ENCODE measurements at places on chromosomes 6 and 20.

DNA sequence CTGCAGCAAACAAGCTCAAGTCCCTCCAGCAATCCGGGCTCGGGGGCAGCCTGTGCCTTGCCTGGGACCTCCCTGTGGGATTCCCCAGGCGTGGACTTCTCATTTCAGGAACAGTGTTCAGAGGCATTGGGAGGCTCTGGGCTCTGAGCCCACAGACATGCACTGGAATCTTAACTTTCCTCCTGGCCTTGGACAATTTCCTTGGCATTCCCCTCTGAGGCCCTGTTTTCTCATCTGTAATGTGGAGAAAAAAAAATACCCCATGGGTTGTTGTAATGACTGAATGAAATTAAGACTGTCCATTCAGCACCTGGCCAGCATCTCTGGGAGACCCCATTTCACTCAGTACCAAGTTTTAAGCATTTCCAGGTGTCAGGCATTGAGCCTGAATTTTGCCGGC, 17.6 kb downstream of the BPIFB4 start:
- no peak for DNase-seq

DNA sequence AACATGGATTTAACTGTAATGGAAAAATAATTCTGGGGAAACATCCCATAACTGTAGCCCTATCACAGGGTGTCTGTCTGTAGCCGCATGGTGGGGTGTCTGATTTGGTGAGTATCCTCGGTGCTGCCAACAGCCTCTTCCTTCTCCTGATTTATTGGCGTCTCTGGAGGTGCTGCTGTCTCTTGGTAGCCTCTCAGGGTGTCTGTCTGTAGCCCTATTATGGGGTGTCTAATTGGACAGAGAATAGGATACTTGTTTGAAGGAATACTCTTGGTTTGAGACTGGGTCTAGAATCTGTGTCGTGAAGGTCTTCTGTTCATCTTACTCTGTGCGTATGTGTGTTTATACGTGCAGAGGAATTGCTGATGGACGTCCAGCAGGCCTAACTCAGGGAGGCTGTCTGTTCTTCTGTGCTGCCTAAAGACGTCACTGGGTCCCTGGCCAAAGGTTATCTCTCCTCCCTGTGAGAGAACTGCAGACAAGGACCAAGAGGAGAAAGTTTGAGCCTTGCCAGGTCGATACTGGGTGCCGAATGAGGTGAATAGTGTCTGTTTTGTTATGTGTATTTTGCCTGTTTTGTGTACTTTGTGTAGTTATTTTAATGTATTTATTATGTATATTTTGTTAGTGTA, 18.9 kb upstream of the AGPAT4 start:
- DNase-seq = no peak

DNA sequence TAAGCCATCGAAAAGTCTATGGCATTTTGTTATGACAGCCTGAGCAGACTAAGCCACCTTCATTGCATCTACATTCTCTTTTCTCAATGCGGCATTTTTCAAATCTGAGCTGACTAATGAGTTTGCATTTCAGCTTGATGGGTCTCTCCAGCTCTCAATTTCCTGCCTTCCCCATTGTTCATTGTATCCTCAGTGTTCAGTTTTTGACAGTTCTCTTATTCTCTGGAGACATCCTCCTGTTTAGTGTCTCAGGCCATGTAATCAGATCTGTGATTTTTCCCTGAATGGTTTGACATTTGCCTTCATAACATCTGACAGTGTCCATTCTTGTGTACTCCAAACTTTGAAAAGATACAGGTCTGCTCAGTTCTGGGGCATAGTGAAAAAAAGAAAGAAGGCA, 27.9 kb upstream of the MCM3 start:
- DNase-seq = no peak

- no peak for DNase-seq
These were observed 186.9 kb downstream of the UTRN start for GRCh38 chr6:144471986-144472385.

- peak; percentile 41 for DNase-seq
These were observed 71.0 kb upstream of the CD83 start for GRCh38 chr6:14046476-14047068.

- no peak for DNase-seq
These were observed 653.0 kb downstream of the HTR1B start for GRCh38 chr6:76810286-76810685.

GRCh38 chr6:93305088-93305487, 114.3 kb downstream of the EPHA7 start:
- no peak for DNase-seq

- no peak for DNase-seq
These were observed 36.2 kb upstream of the BAG2 start for GRCh38 chr6:57135885-57136284.

DNA sequence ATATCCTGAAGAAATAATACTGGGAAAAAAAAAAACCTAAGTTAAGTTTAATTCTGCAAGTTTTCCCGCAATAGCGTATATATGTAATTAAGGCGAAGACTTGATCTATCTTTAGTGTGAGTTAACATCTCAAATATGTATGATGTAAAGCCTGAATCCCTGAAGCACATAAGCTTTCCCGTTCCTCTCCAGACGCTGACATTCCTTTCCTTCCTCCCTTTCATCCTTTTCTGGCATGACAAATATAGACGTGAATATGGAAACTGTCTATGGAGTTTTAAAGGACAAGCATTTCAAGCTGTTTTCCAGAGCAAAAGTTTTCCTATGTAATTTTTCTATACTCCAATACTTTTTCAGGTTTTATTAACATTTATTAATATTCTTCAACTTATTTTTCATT, 637.0 kb downstream of the COL12A1 start:
- no peak for DNase-seq

GRCh38 chr20:51766994-51767866, 960 bp downstream of the ATP9A start:
- DNase-seq = peak; percentile 86

- DNase-seq = no peak
These were observed 14.9 kb upstream of the CBFA2T2 start for GRCh38 chr20:33474963-33475362.

- DNase-seq = peak; percentile 69
These were observed 154.7 kb downstream of the JARID2 start for GRCh38 chr6:15400572-15401004.

DNA sequence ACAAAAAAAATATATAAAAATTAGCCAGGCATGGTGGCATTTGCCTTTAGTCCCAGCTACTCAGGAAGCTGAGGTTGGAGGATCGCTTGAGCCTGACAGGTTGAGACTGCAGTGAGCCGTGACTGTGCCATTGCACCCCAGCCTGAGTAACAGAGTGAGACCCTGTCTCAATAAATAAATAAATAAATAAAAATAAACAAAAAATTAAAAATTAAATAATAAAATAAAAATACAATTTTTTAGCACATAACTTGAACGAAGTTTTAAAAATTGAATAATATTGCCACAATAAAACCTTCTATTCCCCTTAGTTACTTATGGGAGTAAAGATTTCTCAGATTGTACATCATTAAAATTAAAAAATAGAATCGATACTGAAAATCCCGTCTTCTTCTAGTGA, 29.2 kb upstream of the CGA start:
- no peak for DNase-seq

- no peak for DNase-seq
These were observed 22.2 kb downstream of the PCMTD2 start for GRCh38 chr20:64277571-64278316.

DNA sequence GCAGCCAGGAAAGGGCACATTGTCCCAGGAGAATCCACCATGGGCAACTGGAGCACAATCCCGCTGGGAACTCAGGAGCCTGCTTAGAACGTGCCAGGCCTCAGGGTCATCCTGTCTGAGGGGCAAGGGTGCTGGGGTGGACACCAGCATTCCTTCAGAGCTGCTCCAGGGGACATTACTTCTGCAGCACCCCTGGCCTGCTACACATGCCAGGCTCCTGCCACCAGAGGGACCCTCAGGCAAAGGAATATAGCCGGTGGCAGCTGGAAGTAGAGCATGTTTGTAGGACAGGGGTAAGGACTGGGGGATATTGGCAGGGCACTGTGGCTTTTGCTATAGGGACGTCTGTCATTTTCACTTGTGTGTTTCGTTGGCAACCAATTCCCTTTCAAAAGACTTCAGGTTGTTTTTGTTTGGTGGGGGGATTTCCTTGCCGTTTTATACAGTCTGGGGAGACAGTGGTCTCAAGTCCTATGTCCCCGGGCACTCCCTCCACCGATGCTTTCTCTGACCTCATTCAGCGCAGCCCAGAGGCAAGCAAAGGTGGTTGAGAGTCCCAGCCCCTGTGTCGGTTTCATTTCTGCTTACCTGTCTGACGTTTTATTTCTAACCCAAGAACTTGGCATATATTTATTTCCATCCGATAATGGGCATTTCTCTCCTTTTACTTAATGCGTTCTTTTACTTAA, 130.8 kb downstream of the JPH2 start:
- DNase-seq = peak; percentile 58

GRCh38 chr20:64216036-64216435, 39.5 kb upstream of the PCMTD2 start:
- no peak for DNase-seq

GRCh38 chr20:21515300-21516179, 1.7 kb upstream of the NKX2-2 start:
- no peak for DNase-seq

DNA sequence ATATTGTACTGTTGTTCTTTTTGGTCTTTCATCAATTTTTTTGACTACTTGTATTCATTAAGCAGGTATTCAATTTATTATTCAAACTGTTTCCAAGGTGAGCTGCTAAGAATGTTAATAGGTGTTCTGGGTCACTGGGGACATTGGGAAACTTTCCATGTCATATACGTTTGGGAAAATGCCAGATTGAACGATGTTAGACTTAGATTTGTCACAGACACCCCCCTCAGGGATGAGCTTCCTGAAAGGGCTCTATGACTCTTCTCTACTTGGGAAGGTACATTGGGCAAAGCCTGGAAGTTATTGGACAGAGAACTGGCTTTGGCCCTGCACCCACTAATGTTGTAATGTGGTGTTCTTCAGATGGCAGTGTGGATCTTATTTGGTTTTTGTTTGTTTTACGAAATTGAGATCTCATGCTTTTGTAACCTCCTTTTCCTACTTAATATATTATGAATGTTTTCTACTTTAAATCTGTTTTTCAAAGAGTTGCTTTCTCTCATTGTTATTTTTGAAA, 42.1 kb downstream of the PLCB4 start:
- DNase-seq = no peak

DNA sequence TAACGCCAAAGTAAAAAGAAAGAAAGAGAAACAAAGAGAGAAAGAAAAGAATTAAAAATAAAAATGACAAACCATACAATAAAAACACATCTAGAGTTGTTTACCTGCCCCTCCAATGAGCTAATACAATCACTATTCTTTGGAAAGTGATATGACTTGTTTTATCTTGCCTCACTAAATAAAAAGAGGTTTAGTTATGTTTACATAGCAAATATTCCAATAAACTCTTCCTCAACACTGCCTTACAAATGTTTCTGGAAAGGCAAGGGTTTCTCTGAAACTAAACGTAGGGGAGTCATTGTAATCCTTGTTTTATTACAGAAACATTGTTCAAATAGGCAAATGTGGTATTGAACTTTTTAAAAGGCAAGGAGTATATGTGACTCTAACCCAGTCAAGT, 396.2 kb downstream of the EPM2A start:
- DNase-seq = no peak

- no peak for DNase-seq
These were observed 500.0 kb upstream of the EPHA7 start for GRCh38 chr6:93919365-93919764.

GRCh38 chr20:2817891-2818595, 1.9 kb downstream of the TMEM239 start:
- peak; percentile 1 for DNase-seq

- peak; percentile 40 for DNase-seq
These were observed 165.4 kb downstream of the DST start for GRCh38 chr6:56477241-56477640.

GRCh38 chr6:78832091-78832808, 35.1 kb upstream of the IRAK1BP1 start:
- no peak for DNase-seq

- no peak for DNase-seq
These were observed 22.2 kb upstream of the SCRT2 start for GRCh38 chr20:697826-698225.

DNA sequence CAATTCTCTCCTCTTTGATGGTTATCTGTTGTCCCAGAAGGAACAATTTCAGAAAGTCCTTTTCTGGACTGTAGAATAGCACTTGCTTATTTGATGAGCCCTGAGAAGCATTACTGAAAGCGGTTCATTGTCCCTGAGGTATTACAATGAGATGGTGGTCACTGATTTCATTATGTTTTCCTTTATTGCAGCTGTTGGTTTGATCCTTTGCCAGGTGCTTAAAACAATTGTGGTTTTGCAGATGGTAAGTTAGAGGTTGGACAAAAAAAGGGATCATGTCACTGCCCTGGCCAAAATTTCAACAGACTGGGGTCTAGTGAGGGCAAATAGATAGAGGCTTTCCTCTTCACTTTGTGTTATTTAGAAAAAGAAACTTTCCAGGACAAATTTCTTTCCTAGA, 61.9 kb downstream of the ESR1 start:
- DNase-seq = no peak

DNA sequence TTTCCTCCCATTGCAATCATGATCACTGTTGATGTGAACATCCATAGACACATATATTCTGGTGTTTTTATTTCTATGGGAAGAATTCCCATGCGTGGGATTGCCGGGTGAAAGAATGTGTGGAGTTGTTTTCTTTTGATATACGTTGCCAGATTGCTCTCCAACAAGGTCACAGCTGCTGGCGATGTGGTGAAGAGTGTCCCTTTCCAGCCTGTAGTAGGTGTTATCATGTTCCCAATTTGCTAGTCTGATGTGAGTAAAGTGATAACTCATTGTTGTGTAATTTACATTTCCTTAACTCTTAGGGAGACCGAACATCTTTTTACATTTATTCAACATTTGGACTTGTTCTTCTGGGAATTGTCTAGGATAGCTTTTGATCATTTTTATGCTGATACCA, 14.5 kb upstream of the ELMO2 start:
- no peak for DNase-seq

- DNase-seq = no peak
These were observed 84.5 kb downstream of the GJA10 start for GRCh38 chr6:89978749-89979145.
